Left renal cortex interstitium (tissue), 4 donors: ENCODE measurements at places on chromosomes 4 and X.

DNA sequence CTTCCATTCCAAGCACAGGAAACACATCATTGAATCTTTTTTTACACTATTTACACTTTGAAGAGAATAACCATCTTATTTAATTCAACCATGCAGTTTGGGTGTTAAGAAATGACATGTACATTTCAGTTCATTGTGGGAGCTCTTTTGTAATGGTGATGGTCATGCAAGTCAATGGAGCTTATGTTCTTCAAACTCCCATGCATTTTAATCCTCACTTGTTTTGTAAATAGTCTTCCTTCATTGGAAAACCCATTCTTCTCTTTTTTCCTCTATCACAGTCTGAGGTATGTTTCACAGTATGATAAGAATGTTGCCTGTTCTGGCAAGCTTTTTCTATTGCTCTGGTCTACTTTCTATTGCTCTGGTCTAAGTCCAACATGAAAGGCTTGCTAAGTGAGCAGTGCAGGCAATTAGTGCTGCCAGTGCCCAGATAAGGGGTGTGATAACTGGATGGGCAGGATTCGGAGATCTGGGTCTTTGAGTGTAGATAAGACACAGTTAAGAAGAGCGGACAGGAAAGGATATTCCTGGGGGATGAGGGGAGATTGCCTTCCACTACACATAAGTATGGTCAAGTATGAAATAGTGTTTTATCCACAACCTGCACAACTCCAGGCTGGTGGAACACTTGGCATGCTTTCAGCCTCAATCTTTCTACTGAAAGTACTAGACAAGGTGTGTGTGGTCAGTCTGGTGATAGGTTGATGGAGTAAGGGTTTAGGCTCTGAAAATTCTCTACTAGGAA lies 17.1 kb downstream of the AFP start:
- DNase-seq = no peak

DNA sequence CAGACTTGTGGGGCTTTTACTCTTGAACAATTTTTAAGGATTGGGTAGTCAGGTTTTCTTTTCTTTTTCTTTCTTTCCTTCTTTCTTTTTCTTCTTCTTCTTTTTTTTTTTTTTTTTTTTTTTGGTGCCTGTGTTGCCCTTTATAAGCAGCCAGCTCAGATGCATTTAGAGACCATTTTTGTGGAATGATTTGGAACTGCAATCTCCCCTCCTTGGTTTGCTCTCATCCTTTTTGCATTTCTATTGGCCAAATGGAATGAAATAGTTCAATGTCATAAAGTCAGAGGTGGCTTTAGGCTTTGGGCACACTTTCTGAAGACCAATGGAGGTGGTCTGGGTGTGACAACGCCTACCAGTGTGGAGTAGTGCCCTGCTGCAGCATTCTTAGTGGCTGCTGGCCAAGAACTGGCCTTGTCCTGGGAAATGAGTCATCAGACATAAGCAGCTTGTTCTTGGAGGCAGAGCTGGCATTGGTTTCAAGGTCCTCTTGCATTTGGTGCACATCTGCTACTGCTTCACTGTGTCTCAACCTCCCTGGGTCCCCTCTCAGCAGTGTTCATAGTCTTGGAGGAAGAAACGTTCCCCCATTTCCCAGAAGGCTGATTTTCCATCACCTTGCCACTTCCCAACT lies 84.5 kb downstream of the CT47B1 start:
- no peak for DNase-seq

DNA sequence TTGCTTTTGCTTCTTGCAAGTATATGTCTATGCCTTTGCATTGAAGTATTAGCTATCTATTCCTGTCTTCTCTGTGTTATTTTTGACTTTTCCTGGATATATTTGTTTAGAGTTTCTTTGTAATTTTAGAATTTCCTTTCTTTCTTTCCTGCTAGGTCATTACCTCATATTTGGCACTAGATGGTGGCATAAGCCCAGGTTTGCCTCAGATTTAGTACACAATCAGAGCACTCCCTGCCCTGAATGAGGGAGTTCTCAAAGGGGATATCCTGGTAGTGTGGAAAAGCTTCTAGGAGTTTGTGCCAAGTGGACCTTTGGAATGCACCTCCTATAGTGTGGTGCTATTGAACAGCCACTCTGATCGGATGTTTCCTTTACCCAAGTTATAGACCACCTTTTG lies 181.6 kb downstream of the UGT8 start:
- DNase-seq = peak; percentile 13

- DNase-seq = no peak
These were observed 265.7 kb downstream of the SHOX start for GRCh38 chrX:896256-896655.

GRCh38 chr4:185040523-185040922 lies 22.2 kb downstream of the HELT start:
- DNase-seq = no peak

GRCh38 chr4:167885071-167885470 lies 207.3 kb upstream of the ANXA10 start:
- no peak for DNase-seq

DNA sequence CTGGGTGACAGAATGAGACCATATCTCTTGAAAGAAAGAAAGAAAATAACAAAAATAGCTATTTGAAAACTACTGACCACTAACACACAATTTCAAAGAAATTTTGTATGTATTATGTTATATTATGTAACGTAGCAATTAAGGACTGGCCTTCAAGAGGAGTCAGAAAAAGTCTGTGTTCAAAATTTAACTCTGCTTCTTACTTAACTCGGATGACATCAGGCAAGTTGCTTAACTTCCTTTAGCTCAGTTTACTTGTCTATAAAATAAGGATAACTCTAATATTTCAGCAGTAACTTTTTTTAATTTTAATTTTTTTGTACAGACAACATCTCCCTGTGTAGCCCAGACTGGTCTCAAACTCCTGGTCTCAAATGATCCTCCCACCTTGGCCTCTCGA lies 14.6 kb upstream of the PRSS12 start:
- no peak for DNase-seq

DNA sequence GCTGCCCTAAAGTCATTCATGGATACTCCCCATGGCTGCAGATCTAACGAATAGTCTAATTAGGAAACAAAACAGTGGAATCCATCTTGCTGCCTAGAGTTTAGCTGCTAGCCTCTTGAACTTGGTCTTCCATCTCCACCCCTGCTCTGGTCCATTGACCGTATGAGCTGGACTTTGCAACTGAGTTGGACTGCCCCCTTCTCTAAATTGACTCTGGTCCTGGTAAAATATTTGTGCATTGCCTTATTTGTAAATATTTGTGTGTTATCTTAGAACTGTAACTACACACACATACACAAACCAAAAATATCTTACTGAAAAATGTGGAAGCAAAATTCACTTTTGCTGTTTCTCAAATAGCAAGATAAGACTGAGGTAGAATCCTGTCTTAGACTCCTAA lies 181.3 kb downstream of the NWD2 start:
- DNase-seq = no peak

DNA sequence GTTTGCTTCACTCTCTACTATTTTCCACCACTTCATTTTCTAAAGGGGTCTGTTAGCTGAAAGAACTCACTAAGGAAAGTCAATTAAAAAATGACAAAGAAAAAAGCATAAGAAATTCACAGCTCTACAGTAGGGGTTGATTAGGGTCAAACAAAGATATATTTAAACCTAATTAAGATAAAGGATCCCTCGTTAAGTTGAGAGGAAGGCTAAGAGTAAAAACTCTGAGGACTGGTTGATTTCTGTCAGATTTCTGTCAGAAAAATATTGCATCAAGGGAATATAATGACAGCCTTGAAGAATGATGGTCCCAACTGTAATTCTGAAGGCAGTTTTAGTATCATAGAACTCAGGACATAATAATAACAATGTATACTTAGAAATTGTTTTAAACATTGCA lies 218.0 kb downstream of the QDPR start:
- no peak for DNase-seq

GRCh38 chr4:13992975-13993520 lies 365.5 kb upstream of the BOD1L1 start:
- no peak for DNase-seq

DNA sequence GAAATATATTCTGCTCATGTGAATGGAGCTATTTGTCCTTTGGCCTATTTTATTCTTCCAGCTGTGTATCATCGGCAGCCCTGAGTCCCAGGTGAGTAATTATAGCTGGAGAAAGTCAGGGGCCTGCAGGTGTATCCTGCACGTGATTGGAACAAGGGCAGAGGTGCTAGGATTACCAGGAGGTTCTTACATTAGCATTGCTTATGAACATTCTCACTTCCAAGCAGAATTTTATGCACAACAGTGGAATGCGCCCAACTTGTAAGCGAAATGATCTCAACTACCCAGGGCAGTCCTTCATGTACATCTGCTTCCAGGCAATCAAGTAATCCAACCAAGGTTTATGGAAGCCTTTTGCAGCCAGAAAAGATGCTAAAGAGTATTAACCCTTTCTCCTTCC lies 68.9 kb upstream of the NRK start:
- DNase-seq = no peak

DNA sequence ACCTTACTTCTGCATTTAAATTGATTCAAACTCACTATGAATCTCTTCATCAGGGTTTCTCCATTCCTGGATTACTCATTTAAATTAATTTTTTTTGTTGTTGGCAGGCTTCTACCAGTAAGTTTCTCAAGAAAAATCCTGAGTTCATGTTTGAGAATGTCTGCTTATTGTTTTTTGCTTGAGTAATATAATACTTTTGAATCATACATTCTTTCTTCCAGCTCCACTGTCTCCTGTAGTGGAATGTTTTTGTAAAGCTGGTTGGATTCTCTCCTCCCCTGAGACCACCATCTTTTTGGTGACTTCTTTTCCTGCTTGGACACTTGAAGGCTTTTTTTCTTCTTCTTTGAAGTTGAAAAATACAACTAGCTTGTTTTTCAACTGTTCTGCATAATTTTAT lies 4.3 kb upstream of the MID1IP1 start:
- no peak for DNase-seq

DNA sequence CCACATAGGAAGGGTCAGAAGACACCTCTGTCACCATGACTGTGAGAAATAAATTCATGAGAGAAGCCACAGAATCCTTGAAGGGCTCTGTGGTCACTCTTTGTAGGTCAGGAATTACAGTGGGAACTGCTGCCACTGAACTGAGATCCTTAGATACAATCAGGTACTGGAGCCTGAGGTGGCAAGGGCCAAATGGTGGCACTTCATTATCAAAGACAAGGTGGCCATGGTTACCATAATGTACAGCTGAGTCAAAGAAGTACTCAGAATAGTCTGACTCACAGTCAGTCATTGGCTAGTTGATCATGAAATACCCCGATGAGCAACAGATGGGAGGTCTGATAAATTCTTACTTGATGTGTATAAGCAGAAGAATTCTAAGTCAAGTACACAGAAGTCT lies 131.9 kb downstream of the RTL3 start:
- DNase-seq = no peak

DNA sequence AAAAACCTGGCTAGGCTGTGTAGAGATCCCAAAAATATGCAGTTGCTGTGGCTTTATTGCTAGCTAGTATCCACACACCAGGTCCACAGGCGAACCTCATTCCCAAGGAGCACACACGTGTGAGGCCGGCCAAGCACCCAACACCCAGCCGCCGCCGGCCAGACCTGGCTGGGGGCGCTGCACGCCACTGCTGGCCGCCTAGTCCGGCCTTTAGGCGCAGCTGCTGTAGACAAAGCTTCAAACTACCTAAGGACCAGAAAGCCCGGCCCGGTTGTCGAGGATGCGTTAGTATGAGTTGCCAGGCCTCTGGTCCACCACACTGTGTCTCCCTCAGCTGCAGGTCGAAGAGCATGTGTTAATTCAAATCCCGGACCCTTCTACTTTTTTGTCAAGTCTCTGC lies 3.1 kb downstream of the POU3F4 start:
- no peak for DNase-seq

DNA sequence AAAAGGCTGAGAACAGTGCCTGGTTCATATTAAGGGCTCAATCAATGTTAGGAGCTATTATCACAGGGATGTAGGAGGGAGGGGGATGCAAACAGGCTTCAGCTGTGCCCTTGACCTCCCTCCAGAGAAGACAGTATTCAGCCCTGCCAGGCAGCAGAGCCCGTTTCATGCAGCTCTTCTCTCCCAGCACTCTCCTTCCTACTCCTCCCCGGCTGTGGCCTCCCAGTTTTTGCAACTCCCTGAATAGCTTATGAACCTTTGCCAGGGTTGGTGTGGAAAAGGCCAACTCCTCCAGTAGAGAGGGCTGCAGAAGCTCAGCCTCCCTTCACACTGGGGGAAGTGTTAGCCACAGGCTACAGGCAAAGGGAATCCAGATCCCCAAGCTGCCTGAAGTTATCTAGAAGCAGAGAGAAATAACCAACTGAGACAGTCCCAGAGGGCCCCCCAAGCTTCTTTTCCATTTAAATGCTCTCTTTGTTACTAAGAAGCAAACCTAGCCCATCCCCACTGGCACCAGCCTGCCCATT lies 31.7 kb upstream of the APLN start:
- no peak for DNase-seq

DNA sequence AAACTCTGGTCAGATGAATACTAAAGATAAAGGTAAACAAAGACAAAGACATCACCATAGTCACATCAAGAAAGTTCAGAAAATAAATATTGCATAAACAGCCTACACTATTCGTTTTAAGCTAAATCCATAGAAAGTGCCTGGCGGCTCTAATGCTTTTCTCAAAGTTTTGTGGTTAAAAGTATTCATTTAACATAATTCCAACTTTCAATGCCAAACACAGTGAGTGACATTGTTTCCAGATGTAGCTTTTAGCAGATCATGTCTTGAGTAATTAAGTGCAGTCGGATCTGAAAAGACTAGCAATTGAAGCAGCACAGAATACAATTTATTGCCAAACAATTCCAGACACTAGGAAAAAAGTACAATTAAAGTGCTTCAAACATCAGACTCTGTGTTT lies 287.1 kb upstream of the ADGRL3 start:
- DNase-seq = no peak

DNA sequence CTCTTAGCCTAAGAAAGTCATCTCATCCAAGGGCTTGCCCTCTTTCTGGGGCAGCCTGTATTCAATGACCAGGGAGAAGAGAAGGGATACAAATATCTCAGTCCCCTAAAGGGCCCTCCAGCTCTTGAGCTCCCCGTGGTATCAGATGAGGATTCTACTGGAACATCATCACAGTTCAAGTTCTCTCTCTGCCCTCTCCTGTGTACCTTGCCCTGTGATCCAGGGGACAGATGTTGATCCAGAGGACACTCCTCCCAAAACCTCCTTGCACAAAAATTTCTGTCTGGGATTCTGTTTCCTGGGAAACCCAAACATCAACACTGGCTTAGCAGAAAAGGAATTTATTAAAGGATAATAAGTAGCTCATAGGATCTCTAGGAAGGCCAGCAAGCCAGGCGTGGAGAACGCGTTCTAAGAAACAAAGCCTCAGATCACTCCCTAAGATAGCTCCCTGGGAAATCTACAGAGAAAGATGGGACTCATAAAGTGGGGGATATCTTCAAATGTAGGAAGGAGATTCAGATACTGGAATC lies 296.3 kb upstream of the KLF3 start:
- DNase-seq = no peak

DNA sequence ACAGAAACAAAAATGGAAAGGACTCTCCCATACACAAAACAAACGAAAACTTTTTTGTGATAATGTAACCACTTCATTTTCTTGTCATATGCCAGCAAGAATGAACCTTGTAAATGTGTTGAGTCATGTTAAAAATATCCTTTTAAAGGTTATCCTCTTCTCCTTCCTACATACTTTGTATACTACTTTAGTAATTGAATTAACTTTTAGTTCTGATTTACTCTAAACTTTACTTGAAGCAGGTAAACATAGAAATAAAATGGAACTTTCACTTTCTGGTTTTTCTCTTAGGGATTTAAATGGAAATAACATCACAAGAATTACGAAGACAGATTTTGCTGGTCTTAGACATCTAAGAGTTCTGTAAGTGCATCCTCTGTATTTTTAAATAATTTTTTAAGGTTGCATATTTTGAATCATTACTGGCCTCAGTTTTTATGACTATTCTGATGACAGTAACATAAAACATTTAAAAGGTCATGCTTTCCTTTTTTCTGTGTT lies 4.7 kb downstream of the SLIT2 start:
- DNase-seq = no peak
